ENCODE measurements at places on chromosomes 6 and 20.

DNA sequence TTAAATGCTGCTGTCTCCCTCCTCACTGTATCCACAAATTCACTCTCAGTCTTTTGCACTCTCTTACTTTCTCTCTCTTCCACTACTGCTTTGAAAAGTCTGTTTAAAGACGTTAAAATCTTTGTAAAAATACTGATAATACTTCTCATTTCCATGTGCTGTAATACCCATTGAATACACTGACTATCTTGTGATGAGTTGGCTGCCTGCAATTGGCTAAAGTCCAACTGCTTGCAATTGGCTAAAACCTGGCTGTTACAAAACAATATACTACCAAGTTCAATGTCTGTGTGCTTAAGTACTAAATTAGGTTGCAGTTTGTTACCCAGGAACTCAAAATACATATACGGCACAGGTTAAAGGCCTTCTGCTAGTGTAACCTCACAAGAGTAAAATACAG lies 264.8 kb downstream of the THBS2 start:
- DNase-seq: peak; percentile 60

DNA sequence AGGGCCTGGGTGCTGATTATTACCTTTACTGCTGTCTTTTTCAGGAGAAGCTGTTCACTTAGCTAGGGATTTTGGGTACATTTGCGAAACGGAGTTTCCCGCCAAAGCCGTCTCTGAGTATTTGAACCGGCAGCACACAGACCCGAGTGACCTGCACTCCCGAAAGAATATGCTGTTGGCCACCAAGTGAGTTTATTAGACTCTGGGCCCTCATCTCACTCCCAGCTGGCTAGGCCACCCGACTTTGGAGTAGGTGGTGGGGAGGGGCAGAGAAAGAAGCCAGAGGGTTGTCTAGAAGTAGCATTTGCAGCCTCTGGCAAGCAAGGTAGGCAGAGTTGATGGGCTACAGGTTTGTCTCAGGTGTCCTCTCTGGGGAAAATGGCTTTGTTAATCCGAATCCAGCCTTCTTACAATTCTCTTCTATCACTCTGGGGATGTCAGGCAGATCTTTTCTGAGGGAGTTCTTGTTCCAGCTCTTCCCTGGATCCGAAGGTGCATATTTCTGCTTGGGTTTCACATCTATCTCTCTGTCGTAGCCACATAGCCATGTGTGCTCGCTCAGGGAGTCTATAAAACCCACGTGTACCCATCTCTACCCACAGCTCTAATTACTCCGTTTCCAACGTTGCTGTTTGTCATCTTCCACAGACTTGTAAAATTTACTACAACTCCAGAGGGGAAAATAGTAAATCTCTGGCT lies 21.6 kb downstream of the TFAP2B start:
- DNase-seq: no peak

DNA sequence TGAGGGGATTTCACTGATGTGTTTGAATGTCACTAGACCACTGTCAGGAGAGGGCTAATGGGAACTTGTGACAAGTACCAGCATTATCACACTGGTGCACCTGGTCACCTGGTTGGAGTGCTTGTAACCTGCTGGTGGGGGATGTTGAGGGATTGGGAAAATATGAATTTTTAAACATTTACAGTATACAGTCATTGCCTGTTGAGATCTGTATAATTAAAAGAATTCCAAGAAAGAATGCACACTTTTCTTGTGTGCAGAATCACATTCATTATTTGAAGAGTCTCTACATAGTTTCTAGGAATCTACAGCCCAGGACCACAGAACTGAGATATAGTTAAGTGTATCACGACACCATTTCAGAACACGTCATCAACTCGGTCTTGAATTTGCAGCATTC lies 118.4 kb downstream of the AIG1 start:
- DNase-seq: no peak

- DNase-seq: no peak
These were observed 35.8 kb downstream of the RIPOR2 start for GRCh38 chr6:24899997-24900325.

Measured in foreskin fibroblast (primary cell).